Activated CD8-positive, alpha-beta memory T cell treated with anti-CD3 and anti-CD28 coated beads for 4 hours (primary cell): ENCODE measurements at places on chromosomes 16 and 17.

DNA sequence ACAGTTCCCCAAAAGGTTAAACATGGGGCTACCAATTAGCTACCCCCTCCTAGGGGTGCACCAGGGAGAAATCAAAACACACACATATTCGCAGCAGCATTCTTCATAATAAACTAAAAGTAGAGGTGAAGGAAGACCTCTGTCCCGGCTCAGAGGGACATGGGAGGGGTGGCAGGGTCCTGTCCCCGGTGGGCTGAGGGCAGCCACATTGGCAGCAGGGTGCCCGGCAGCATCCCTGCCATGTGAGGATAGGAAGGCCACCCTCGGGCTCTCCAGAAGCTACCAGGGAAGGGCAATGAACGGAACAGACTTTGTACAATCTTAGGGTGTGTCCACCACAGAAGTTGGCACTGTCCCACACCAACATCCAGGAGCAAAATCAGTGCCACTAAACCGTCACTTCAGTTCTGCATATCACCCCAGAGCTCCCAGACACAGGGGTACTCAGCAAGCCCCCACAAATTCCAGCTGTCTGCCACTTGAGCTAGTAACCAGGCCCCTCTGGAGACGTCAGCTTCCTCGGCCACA, 3.1 kb upstream of the DNAH17 start:
- no peak for DNase-seq

DNA sequence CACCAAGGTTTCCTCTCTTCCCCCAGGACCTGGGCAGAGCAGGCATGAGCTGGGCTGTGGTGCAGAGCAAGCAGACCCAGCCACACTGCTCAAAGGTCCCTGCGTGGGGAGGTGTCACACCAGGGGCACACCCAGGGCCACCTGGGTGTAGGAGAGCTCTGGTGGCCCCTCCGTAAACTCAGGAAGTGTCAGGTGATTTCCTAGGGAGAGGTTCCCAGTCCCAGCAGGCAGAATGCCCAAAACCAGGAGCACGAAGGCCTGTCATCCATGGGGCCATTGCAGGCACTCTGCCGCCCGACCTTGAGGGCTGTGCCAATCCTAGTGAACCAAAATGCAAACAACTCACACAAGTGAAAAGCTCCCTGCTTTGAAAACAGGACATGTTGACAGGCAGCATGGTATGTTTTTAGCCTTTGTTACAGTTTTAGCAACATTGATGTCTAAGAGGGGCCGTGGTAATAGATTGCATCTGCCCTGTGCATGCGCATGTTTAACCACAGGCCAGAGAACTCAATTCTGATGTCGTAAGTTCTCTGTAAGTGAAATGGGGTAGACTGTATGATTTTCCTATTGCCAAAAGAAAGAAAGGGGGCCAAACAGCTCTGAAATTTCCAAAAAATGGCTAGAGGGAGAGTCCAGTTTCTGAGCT, 21.3 kb downstream of the CIBAR2 start:
- DNase-seq, result no peak

DNA sequence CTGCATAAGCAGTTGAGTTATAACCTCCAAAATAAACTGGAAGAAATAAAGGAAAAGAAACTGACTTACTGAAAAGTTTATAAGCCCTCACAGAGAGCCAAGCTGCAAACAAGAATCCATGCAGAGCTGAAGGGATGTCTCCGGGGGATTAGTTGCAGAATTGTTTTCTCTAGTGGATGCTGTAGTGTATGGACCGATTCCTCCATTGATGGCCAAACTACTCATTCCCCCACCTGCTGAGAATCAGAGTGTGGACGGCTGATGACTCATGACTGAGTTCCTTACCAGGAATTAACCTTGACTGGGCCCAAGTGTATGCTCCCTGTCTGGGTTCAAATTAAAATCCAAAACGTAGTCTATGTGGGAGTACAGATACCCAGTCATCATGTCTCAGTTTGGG, 93.9 kb upstream of the CDH8 start:
- no peak for DNase-seq

DNA sequence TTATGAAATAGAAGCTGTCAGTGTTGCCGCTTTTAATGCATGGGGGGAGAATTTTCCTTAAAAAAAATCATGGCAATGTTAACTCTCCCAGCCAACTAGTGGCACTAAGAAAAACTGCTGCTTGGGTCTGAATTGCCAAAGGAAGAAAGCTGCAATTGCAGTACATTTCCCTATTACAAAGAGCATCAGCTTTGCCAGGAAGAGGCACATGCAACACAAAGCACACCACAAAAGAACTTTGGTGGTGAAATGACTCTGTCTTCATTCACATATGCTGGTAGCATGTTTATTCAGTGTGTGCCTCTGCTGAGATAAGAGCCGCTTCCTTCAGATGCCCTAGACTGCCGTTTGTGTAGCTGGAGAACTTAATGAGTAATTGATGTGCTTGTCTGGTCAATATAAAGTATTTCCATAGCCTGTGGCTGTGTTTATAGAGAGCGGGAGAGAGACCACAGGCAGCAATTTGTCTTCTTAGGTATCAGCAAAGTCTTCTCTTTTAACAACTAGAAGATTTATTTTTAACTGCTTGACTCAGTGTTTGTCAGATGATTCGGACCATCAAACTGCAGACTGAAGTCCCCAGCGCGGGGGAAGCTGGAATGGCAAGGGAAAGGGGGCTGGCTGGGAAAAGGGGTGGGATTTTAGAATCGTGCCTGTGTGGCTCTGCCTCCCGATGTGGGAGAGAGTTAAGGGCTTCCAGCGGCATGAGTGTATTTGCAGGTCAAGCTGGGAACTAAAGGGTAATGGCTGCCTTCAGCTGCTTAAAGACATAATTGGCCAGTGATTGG, 115.1 kb downstream of the MRTFB start:
- no peak for DNase-seq

DNA sequence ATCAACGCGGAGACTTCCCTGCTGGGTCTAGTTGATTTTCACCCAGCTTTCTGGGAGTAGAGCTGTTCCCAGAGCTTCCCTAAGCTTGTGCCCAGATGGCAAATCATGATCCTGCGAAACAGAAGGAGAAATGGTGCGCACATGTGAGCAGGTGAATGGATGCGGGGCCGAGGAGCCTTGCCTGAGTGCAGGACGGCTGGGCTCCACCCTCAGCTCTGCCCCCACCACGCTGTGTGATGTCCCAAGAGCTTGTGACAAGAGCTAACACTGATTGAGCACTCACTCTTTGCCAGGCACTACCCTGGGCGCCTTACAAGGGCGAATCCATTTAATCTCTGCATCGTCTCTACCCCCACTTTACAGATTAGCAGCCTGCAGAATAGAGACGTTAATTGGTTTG, 162.7 kb upstream of the RPL38 start:
- DNase-seq, result no peak

DNA sequence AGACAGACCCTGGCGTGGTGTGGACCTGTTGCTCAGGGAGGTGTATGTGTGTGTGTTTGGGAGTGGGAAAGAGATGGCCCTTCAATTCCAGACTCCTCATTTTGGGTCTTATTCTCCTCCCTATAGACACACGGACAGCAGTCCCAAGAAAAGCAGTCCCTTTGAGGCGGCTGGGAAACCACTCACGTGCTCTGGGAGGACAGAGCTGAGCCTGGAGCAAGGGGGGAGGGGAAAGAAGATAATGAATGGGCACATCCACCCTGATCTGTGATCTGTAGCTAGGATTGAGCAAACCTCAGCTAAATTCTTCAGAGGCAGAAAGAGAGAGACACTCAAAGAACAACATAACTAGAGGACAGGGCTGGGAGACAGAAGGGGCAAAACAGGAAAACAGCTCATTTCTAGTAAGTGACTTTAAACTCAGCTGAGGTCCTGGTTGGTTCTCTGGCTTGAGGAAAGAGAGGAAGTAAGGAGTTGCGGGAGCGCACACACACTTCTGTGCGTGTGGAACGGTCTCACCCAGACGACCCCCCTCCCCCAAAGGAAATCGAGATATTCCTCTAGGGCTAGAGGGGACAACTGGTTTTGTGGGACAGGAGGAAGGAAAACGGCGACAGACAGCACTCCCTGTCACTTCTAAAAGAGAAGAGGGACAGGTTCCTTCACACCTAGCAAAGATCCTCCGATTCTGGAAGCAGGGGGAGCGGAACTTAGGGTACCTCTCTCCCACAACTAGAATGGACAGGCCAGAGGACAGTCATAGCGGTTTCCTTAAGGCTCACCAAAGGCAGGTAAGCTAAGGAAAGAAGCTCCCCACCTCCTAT, 658 bp downstream of the RAB5C start:
- DNase-seq, result no peak

DNA sequence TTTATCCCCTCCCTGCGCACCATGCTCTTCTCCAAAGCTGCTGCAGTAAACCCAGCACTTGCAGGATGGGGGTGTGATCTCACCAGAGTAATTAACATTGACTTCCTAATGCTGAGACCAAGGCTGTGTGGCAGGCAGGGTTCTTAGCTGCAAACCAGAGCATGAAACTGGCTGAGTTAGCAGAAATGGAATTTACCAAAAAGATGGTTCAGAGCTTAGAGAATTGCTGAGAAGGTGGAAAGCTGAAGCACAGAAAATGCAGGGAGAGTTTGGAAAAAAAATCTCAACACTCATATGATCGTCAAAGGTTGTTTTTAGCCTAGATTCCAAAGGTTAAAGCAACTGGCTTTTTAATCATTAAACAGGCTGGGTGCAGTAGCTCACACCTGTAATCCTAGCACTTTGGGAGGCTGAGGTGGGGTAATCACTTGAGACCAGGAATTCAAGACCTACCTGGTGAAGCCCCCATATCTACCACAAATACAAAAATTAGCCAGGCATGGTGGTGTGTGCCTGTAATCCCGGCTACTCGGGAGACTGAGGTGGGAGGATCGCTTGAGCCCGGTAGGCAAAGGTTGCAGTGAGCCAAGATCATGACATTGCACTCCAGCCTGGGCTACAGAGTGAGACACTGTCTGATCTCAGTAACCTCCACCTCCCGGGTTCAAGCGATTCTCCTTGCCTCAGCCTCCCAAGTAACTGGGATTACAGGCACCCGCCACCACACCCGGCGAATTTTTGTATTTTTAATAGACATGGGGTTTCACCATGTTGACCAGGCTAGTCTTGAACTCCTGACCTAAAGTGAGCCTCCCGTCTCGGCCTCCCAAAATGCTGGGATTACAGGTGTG, 6.0 kb upstream of the TXNDC11 start:
- no peak for DNase-seq

DNA sequence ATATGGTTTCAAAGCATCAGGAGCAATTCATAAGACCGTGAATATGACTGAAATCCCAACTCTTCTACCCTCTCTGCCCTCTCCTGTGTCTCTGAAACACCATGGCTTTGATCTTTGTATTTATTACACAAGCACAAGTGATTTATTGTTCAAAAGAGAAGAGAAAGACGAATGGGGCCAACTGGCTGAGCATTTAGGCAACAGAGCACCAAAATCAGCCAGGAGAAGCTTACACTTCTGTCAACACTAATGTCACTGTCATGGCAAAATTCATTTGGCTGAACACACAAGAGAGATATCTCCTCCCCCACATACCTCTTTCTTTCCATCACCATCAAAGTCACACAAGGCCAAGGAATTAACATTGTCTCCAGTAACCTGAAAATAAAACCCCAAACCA, 9.3 kb downstream of the BBS2 start:
- DNase-seq, result no peak

GRCh38 chr16:35754391-35755369, 2295.3 kb downstream of the TP53TG3F start:
- no peak for DNase-seq

DNA sequence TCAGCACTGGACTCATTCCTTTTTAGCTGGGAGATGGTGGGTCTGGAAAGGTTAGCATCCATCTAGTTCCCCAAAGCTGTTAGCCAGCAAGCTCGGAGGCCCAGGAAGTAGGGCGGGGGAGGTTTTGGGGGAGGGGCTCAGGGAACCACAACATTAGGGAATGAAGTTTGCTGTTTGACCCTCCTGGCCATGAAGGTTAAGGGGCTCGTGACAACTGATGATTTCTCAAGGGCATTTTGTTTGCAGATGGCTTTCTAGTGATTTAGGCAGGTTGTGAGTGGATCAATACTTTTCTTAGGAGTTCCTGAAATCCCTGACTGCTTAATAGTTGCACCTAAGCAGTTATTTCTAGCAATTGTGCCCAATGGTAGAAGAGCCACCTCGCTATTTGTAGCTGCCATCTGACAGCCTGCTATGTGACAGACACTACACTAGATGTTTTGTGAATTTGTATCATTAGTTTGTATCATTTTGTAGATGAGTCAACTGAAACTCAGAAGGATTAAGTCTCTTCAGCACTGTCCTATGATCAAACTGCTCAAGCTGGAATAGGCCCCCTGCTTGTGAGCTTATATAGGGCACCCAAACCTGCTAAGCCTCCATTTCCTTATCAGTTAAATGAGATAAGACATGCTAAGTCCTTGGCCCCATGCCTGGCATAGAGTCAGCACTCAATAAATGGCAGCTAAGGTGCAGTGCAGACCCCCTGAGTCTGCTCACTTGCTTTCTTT, 146.4 kb downstream of the IRX3 start:
- DNase-seq, result no peak

GRCh38 chr17:65583921-65584603, 22.6 kb upstream of the AXIN2 start:
- no peak for DNase-seq

DNA sequence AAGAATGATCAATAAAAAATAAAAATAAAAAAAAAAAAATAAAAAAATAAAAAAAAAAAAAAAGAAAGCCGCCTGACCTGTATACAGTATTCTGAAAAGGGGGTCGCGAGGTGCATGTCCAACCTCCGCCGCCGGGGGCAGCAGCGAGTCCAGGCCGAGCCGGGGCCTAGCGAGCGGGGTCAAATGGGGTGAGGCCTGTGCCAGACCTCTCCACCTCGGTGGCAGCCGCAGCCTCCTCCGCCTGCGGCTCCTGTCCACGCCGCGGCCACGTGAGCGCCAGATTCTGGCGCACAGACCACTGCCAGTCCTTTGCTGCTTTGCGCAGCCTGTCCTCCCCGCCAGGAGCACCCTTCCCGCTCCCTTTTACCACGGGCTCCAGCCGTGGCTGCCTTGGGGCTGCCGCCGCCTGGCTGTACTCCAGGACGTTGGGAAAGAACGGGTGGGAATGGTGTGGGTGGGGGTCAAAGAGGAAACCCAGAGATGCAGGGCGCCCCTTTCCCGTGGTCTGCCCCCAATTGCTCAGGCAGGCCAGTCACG, 2.4 kb upstream of the BCKDK start:
- peak; percentile 70 for DNase-seq

- no peak for DNase-seq
Observed at GRCh38 chr16:74716355-74716754, 15.7 kb upstream of the MLKL start.

DNA sequence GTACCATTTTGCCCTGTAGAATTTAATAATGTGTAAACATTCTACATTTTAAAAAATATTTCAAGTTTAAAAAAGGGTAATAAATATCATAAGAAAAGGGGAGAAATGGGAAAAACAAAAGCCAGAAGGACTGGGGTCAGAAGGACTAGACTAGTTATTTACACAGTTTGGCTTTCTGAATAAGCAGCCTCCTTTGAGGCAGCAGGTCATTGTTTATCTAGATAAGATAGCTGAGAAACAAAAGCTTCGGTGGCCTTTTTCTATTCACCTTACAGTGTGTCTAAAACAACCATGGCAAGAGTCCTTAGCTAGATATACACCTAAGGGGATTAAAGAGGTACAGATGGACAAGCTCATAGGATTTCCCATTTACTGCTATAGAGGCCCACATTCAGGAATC, 396.5 kb upstream of the PMFBP1 start:
- DNase-seq, result no peak
